ENCODE measurements at places on chromosomes 6 and 20.

DNA sequence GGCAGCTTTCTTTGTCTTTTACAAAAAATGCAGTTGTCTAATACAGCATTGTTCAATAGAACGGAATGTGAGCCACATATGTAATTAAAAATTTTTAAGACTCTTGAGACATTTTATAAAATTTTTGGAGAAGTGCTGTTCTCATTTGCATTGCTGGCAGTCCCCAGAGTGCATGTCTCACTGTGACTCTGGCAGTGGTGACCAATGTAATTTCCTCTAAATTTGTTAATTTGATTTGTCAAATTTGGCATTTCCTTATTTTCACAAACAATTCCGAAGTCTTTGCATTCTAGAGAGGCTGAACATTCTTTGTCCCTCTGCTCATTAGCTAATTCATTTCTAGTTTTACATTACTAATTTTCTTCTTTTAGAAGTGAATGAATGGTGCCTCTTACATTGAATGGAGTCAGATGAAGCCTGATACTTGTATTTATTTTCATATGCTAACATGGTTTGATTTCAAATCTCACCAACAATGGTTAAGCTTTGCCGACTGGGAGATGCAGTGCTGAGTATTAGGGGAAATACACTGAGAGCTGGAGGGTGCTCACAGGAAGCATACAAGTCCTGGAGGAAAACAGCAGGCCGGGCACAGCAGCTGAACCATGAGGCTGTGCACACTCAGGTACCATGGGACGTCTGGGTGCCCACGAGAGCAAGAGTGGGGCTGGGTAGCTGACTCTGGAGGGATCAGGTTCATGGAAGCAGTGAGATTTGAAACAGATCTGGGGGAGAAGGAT lies 68.5 kb upstream of the ARMC2 start:
- no peak for DNase-seq

GRCh38 chr20:3727401-3728021 lies 5.0 kb upstream of the HSPA12B start:
- DNase-seq: no peak

DNA sequence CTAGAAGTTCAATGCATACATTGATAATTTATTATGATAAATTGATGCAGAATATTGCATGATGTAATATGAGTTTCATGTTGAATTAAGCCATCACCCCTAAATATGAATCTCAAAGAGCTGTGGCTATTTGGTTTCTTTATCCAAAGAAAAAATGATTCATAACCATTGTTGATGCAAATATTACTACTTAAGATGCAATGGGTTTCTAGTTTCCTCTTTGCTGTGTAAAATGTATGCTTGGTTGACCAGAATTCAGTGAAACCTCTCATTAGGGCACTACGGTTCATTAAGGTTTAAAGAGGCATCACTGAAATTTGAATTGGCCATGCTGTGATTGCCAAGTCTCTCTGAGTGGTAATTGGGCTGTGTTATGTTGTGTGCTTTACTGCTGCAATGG lies 492.5 kb upstream of the FLRT3 start:
- no peak for DNase-seq

DNA sequence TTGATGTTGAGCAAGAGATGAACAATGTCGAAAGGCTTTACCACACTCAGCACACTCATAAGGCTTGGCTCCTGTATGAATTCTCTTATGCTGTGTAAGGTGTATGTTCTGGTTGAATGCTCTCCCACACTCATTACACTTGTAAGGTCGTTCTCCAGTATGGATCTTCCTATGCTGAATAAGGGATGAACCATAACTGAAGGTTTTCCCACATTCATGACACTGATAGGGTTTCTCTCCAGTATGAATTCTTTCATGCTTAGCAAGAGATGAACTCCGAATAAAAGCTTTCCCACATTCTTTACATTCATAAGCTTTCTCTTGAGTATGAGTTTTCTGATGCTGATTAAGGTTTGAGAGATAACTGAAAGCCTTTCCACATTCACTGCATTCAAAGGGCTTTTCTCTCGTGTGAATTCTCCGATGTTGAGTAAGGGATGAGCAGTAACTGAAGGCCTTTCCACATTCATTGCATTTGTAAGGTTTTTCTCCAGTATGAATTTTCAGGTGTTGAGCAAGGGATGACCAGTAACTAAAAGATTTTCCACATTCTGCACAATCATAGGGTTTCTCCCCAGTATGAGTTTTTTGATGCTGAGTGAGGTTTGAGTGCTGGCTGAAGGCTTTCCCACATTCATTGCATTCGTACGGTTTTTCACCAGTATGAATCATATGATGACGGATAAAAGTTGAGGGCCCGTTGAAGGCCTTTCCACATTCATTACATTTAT lies 21.1 kb downstream of the ZNF184 start:
- DNase-seq: no peak

DNA sequence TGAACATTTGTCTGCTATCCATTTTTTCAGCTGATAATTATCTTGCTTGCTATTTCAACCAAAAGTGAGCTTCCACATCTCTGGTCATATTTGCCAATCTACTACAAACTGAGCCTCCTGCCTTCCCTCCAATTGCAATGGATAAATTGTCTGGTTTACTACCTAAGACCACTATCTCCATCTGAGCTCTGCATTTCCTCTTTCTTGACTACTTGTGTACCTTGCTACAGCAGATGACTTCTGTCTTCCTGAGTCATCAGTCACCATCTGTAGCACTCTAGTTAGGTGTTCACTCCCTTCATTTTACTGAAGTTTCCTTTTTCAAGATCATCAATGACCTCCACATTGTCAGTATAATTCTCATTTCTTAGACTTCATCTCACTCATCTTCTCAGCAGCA lies 33.5 kb upstream of the PHIP start:
- DNase-seq: no peak
